CD4-positive, alpha-beta T cell treated with Interleukin-1 beta for 1 hour (primary cell): ENCODE measurements at places on chromosomes 7 and 10.

DNA sequence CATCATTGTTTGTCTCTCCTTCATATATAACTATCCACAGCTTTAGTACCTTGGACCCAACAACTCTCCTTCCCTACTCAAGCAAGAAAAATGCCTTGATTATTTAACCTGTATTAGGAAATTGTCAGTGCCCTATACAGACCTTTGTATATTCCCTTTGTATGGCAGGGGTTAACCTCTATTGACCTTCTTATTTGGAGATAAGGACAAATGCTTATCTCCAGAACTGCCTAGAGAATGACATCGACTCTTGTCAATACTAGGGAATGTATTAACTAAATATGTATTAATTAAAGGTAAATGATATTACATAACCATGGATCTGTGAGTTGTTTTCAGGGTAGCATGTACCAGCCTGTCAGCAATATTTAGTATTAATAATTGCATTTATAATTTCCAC, 10.4 kb upstream of the AKR1D1 start:
- no peak for DNase-seq

GRCh38 chr7:74362266-74362665, 73.1 kb downstream of the CLIP2 start:
- DNase-seq = no peak

GRCh38 chr10:44168478-44168877, 216.4 kb downstream of the CXCL12 start:
- no peak for DNase-seq

GRCh38 chr10:44818041-44818649, 93.0 kb upstream of the TMEM72 start:
- no peak for DNase-seq

DNA sequence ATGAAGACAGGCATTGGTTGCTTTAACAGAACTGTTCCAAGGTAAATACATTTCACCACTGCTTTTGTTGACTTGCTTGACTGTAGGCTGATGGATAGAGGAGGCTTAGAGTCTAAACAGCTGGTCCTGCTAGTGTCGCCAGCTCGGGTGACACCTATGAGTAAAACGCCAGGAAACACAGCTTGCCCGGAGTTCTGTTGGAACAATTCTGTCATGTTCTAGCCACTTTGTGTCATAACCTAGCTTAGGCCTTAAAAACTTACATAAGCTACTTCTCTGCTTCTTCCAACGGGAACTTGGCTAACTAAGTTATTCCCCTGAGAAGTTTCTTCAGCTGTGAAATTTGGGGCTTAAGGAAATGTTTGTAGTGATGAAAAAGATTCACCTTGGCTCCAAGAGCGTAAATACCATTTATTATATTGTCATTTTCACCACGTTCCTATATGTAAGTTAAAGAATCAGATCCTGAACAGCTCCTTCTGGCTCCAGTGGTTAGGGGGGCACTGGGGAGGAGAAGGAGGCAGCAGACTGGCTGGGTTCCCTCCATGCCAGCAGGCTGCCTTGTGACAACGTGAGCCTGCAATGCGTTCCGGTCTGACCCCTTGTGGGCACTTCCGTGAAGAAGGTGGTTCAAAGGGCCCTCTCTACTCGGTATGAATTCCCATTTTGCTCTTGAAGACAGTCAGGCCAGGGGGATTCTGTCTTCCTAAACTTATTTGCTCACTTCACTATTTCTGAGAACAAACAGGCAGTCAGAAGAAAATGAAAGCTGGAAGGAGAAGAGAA, 253.2 kb downstream of the BMPER start:
- no peak for DNase-seq

DNA sequence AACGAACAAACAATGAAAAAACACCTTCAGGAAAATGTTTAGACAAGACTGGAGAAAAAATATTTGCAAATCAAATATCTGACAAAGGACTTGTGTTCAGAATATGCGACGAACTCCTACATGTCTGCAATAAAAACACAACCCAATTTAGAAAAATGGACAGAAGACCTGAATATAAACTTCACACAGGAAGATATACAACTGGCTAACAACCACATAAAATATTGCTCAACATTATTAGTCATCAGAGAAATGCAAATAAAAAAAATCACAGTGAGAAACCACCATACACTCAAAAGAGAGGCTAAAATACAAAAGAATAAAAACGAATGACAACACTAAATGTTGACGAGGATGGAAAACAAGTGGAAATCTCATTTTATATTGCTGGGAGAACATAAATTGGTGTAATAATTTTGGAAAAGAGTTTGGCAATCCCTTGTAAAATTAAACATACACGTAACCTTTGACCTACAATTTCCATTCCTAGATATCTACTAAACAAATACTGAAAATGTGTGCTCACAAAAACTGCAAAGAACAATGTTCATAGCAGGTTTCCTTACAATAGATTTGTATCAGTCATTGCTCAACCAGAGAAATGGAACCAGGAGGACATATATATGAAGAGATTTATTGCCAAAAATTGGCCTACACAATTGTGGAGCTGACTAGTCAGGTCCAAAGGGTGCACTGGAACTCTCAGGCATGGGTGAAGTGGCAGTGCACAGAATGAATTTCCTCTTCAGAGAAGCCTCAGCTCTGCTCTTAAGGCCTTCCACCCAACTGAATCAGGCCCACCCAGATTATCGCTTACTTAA, 82.9 kb upstream of the OGDHL start:
- no peak for DNase-seq

DNA sequence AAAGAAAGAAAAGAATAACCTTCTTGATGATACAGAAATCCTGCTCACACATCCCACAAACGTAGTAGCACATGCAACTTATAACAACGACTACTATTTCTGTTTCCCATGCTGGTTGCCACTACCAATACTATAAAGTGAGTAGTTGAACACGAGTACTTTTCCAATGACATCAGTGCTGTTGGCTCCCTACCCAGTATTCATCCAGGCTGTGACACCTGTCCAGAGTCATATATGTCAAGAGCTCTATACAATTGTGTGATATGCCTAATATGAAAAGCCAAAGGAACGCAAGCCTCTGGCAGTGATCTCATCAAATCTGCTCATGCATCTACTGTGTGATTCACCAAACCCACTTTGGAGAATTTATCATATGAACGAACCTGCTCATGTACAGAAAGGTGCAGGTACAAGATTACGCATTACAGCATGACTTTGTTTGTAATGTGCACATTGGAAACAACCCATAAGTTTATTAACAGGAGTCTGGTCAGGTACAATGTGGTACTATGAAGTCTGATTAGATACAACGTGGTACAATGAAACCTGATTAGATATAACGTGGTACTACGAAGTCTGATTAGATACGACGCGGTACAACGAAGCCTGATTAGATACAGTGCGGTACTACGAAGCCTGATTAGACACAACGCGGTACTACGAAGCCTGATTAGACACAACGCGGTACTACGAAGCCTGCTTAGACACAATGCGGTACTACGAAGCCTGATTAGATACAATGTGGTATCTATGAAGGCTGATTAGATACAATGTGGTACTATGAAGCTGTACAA, 5.8 kb upstream of the ITIH5 start:
- no peak for DNase-seq

DNA sequence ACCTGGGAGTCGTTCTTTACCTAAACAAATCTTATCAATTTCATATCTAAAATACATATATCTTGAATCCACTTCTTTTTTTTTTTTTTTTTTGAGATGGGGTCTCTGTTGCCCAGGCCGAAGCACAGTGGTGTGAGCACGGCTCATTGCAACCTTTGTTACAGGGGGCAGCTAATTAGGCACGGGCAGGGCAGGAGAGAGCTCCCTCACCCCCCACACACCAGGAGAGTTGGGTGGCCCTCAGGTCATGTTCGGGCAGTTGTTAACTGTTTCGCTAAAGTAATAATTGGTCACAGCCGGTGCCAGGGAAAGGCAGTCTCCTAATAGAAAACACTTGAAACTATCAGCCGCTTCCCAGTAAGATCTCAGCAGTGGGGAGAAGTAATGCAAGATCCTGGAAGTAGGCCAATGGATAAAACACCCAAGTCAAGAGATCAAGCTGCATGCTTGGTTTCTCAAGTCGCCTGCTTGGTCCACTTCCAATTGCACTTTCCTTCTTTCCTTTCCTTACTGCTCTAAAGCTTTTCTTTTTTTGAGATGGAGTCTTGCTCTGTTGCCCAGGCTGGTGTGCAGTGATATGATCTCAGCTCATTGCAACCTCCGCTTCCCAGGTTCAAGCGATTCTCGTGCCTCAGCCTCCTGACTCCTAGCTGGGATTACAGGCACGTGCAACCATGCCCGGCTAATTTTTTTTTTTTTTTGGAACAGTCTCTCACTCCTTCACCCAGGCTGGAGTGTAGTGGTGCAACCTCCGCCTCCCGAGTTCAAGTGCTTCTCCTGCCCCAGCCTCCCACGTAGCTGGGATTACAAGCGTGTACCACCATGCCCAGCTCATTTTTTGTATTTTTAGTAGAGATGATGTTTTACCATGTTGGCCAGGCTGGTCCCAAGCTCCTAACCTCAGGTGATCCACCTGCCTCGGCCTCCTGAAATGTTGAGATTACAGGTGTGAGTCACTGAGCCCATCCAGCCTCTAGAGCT, 21.3 kb upstream of the EFCAB10 start:
- no peak for DNase-seq

DNA sequence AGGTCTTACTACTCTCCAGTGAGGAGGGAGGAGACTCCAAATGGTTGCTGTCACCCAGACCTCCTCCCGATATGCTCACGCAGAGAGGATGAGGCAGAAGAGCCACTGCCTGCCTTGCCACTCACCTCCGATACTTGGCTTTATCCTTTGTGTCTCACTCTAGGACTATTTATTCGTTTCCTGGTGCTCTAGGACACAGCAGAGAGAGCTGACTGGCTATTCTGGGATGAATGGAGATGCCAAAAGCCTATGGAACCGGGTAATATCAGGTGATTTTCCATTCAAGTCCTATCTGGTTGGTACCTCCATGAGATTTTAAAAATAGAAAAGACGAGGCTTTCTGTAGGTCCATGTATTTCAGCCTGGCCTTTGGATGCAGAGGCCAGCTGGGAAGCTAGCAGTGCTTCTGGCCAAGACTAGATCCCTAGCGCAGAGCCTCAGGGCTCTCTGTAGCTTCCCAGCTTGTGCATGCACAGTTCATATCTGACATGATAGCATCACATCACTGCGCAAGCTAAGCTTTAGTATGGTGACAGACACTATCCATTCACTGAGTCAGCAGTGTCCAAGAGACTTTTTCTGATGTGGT, 239.0 kb upstream of the ANKRD30A start:
- DNase-seq = no peak

GRCh38 chr10:89120931-89121763, 86.0 kb downstream of the CH25H start:
- no peak for DNase-seq

- DNase-seq = no peak
Measured at GRCh38 chr7:69808391-69808790, 210.1 kb downstream of the AUTS2 start.

DNA sequence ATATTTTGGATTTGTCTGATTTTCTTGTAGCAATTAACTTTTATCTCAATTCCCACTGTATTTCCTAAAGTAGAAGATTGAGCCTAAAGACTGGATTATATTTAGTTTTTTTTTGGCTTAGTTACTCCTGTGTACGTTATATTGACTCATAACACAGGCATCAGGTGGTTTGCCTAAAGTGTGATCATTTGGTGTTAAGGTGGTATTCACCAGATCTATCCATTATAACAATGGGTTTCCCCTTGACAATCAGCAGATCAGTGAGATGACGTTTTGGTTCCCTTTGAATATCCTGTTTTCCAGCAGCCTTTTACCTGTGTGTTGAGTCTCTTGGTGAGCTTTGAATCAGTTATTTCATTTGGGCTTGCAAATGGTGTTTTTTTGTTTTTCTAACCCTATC, 18.1 kb downstream of the MAPK8 start:
- no peak for DNase-seq

GRCh38 chr10:60419249-60419648, 29.6 kb upstream of the ANK3 start:
- DNase-seq = no peak

DNA sequence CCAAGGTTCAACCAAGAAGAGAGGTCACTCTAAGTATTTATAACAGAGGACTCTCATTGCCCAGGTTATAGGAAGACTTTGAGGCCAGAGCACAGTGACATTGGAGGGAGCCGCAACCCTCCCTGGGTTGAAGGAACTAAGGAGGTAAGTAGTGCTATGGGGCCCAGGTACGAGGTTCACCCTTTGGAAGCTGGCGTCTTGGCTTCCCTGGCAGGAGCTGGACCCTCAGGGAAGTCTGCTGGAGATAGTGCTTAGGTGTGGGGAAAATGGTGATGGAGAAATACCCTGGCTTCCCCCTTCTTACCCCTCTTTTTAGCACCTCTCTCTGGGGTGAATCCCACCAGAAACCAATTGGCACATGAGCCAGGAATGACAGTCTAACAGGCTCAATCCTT, 317.9 kb upstream of the ZNF32 start:
- no peak for DNase-seq

DNA sequence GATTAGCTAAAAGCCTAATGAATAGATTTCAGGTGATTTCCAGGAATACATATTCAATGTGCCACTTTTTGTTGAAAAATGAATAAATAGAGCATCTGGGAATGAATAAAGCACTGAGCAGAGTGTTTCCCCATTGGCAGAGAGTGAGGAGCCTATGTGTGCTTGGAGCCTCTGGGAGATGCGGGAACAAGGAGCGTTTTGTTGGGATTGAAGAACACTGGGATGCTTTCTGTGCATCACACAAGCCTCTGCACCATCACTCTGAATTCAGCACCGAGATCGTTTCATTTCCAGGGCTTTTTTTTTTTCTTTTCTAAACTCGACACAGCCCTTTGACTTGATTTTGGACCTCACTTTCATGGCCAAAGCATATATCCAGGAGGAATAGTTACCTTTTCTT, 111.4 kb downstream of the BAMBI start:
- no peak for DNase-seq

- no peak for DNase-seq
Measured at GRCh38 chr7:57867884-57868701, 418.1 kb downstream of the ZNF716 start.
